ENCODE measurements at places on chromosomes 2 and 18. TPM values are rescaled to one million over a fixed set of nuclear protein-coding genes. Genes with fewer than 3 reads are reported as not detected.

Gene RAB6C
- 0.03 TPM for polyA plus RNA-seq

Gene LCT
- 0.01 TPM for polyA plus RNA-seq

DNA sequence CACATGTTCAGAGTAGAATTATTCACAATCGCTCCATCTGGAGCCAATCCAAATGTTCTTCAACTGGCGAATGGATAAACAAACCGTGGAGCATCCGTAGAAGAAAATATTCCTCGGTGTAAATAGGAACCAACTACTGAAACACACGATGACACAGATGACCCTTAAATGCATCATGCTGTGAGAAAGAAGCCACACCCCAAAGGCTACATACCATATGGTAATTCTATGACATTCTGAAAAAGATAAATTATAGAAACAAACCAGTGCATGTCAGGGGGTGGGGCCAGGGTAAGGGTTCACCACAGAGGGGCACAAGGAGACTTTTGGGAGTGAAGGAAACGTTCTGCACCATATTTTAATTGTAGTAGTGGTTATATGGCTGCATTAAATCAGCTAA, 312.2 kb upstream of the SMIM21 start:
- no peak for DNase-seq

- no peak for DNase-seq
Measured at GRCh38 chr18:60809937-60810336, 437.4 kb upstream of the MC4R start.

GRCh38 chr2:231648579-231649174, 56.0 kb downstream of the TEX44 start:
- peak; percentile 56 for DNase-seq

- DNase-seq, result no peak
Measured at GRCh38 chr18:11859903-11860407, 8.7 kb downstream of the CHMP1B start.

DNA sequence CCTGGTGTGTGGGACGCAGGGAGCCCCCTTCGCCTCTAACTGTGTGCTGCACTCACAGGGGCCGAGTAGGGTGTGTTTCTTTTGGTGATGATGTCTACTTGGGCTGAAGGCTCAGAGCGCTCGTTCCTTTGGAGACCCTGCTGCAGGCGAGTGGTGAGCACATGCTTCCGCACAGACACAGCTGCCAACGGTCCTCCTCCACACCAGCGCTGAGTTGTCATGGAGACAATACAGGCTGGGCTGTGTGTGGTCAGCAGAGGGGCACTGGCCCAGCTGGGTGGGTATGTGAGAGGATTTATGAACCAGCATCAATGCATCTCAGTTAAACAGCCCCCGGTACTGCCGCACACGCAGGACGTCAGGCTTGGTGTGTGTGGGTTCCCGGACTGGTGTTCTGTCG, 143.5 kb downstream of the SH3RF3 start:
- peak; percentile 57 for DNase-seq

GRCh38 chr2:60313470-60314172, 239.8 kb downstream of the BCL11A start:
- DNase-seq, result no peak
